Activated CD4-positive, alpha-beta memory T cell treated with anti-CD3 and anti-CD28 coated beads, Interleukin-2, amount 10 ng/mL, durations not matched to agents 7 days and 5 days (primary cell): ENCODE measurements at places on chromosomes 7 and 10.

DNA sequence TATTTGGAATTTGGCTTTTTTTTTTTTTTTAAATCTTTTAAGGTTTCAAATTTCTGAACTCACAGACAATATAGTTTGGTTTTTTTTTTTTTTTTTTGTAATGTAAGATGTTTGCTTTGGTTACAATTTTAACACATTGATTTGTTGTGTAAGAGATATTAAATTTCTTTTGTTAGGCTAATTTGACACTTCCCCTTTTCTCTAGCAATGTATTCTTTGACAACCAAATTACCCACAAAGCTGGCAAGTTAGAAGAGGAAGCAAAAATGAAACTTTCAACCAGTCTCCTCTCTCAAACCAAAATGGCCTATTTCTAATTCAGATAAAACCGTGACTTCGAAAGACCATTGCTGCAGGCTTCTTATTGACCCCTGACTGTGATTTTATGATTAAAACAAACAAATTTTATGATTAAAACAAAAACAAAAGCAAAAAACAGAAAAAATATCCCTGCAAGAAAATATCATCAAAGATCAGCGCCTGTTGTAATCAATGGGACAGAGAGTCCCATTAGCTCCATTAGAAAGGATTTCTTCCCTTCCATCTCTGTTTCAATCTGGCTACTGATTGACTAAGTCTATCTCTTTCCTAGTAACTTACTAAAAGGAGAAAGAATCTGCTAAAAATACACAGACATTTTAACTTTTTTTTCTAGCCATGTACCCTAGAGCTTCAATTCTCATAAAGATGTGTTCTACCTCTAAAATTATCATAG, 489.2 kb downstream of the MDFIC start:
- no peak for DNase-seq
- peaks cover 8% of the 10 kb centered on the region for H3K4me1 ChIP-seq
- H3K36me3 ChIP-seq = no peaks in the 10 kb centered on the region
- no peaks in the 10 kb centered on the region for H3K27me3 ChIP-seq
- no peak overlapping the region for H3K4me3 ChIP-seq

- DNase-seq = no peak
- H3K36me3 ChIP-seq = peaks cover 72% of the 10 kb centered on the region
- no peaks in the 10 kb centered on the region for H3K27me3 ChIP-seq
Observed at GRCh38 chr10:28561531-28561930, 28.6 kb downstream of the WAC start.

- H3K4me1 ChIP-seq = peaks cover 15% of the 10 kb centered on the region
- H3K27me3 ChIP-seq = peaks cover 3% of the 10 kb centered on the region
- peaks cover 7% of the 10 kb centered on the region for H3K36me3 ChIP-seq
- DNase-seq = peak; percentile 59
- H3K4me3 ChIP-seq = no peak overlapping the region
Observed at GRCh38 chr7:21261627-21262594, 166.0 kb upstream of the SP4 start.

DNA sequence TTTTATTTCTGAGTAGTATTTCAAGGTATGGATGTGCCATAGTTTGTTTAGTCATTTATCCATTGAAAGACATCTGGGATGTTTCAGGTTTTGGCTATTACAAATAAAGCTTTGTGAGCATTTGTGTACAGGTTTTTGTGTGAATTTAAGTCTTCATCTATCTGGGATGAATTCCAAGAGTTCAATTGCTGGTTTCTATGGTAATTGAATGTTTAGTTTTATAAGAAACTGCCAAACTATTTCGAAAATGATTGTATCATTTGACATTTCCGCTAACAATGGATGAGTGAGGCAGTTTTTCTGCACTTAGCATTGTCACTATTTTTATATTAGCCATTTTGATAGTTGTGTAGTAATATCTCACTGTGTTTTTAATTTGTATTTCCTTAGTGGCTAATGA, 99.4 kb downstream of the WDFY4 start:
- H3K36me3 ChIP-seq = no peaks in the 10 kb centered on the region
- no peaks in the 10 kb centered on the region for H3K4me1 ChIP-seq
- H3K27ac ChIP-seq = no peak overlapping the region
- peaks cover 27% of the 10 kb centered on the region for H3K27me3 ChIP-seq

DNA sequence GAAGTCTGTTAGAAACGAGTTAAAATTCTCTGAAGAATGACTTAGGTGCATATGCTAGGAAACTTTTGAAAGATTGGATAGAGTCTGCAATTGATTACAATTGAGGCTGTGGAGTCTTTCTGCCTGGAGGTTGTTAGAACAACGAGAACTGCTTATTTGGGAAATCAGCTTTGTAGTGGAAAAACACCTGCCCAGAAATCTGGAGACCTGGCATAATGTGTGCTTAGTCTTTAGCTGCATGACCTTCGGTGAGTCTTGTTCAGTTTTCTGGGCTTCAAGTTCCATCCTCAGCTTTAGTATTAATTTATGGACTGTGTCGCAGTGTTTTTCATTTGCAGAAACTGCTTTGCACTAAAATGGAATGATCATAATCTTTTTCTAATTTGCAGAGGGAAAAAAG, 31.7 kb downstream of the CCNY start:
- no peaks in the 10 kb centered on the region for H3K36me3 ChIP-seq
- DNase-seq = no peak
- H3K4me1 ChIP-seq = peaks cover 20% of the 10 kb centered on the region
- H3K27me3 ChIP-seq = no peaks in the 10 kb centered on the region
- no peak overlapping the region for H3K27ac ChIP-seq

DNA sequence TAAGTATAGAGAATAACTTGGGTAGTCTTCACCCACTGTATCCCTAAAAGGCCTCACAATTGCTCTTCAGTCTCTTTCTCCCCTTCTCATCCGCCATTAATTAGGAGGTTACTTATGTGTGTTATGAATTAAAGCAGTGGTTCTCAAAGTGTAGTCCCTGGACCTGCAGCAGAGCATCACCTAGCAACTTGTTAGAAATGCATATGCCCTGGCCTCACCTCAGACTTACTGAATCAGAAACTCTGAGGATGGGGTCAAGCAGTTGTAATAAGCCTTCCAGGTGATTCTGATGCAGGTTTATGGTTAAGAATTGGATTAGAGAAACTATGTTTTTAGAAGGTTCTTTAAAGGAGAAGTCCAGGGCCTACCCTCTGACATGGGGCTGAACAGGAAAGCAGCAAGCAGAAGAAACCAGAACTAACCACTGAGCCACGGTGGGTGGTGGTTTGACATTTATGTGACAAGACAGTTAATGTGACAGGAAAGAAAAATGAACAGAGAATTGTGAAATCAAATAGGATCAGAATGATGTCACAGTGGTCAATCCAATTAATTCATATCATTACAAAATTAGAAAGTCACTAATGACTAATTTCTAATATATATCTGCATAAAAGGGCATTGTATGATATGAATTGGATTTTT, 37.6 kb downstream of the ENTPD1 start:
- H3K27me3 ChIP-seq = peaks cover 4% of the 10 kb centered on the region
- H3K4me3 ChIP-seq = no peak overlapping the region
- peaks cover 27% of the 10 kb centered on the region for H3K36me3 ChIP-seq

DNA sequence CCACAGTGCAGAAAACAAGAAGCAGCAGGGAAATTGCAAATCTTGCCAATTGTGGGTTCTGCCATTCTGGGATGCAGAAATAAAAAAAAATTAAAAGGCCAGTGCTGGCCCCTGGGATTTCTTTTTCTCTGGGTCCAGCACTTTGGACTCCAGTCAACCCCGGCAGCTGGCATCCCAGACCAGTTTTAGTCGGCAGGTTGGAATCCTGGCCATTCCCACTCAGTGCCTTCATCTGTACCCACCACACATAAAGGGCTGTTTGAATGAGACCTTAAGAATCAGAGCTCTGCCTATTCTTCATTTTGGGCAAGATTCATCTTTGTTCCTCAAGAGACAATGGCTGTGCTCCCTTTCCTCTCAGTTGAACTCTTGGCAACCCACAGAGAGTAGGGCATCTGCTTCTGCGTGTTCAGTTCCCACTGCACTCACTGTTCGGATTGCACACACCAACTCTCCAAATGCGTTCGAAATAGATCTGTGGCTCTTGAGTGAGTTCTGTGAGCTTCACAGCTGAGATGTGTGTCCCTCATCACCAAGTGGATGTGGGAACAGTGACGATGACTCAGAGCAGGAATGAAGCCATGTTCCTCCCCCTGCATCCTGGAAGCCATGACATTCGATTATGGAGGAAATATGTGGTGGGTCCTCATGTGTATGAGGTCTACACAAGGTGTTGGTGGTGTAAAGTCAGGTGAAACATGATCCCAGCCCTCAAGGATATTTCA, 63.0 kb upstream of the EGFR start:
- H3K36me3 ChIP-seq = no peaks in the 10 kb centered on the region
- no peaks in the 10 kb centered on the region for H3K27me3 ChIP-seq
- no peak overlapping the region for H3K27ac ChIP-seq
- no peak for DNase-seq
- no peaks in the 10 kb centered on the region for H3K4me1 ChIP-seq

- H3K4me3 ChIP-seq = no peak overlapping the region
- peak overlapping the region; percentile 16 for H3K27ac ChIP-seq
- peaks cover 42% of the 10 kb centered on the region for H3K36me3 ChIP-seq
- peaks cover 88% of the 10 kb centered on the region for H3K4me1 ChIP-seq
Observed at GRCh38 chr10:124653311-124653710, 90.9 kb downstream of the FAM53B start.

- no peak overlapping the region for H3K27ac ChIP-seq
- no peak for DNase-seq
- H3K4me3 ChIP-seq = peak overlapping the region; percentile 3
- H3K36me3 ChIP-seq = no peaks in the 10 kb centered on the region
Observed at GRCh38 chr7:76304888-76305375, 2.5 kb downstream of the HSPB1 start.
